ENCODE measurements at places on chromosomes 12 and 14.

DNA sequence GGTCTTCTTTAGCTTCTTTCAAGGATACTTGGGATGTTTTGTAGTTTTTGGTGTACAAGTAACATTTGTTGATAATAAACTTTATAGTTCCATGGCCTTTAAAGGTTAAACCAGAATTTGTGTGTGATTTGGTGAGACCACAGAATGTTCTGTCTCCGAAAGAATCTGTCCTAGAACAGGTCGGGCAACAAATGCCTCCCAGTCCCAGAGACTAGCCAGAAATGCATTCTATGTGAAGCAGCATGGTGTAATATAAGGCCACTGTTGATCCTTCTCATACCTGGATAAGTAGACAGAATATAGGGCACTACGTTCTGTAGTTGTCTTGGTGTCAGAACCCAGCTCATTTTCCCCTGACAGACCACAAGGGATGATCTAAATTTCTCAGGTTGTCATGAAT lies 10.0 kb downstream of the STYK1 start:
- peak; percentile 8 for DNase-seq

- DNase-seq, result no peak
Observed at GRCh38 chr12:8985213-8985754, 4.1 kb upstream of the KLRG1 start.

GRCh38 chr14:46571970-46572369 lies 79.6 kb downstream of the RPL10L start:
- peak; percentile 36 for DNase-seq

GRCh38 chr14:97920201-97920600 lies 1123.0 kb downstream of the VRK1 start:
- no peak for DNase-seq

GRCh38 chr14:104157016-104157928 lies 18.9 kb downstream of the KIF26A start:
- peak; percentile 23 for DNase-seq

GRCh38 chr12:55996715-55997534 lies at the start of gene SUOX:
SUOX (plus strand) TSS chr12:55997276; CDS start chr12:56002222, 4,946 bp downstream.
- DNase-seq, result peak; percentile 97

DNA sequence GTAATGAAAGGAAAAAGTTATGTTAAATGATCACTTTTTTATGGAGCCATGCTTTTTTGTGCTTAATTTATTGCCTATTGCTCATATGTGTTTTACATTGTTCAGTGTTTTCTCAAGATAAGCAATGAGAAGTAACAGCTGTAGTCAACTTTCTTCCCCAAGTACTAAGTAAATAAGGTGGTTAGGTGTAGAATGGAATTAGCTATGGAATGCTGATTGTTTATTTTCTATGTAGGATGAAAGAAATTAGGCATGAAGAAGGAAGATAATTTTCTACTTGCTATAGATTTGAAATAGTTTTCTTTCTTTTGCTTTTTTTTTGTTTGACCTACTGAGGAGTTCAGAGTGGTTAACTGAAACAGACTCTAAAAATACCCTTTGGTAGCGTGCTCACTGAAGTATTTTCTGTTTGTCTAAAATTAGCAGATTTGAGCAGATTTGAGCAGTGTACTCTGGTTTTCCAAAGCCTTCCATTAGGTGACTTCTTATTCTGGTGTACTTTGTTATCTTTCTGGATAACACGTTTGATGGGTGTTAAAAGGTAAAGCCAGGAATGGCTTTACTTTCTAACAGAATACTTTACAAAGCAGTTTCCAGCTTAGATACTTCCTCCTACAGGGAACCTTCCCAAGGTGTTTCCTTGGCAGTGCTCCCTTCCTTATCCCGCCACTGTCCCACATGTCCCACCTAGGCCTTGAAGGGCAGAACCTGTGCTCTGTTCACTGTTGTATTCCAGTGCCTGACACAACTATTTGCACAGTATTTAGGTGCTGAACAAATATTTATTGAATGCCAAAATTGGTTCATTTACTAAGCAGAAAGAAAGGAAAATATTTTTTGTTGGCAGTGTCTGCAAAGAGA lies 56.0 kb downstream of the RASSF3 start:
- DNase-seq, result peak; percentile 64

DNA sequence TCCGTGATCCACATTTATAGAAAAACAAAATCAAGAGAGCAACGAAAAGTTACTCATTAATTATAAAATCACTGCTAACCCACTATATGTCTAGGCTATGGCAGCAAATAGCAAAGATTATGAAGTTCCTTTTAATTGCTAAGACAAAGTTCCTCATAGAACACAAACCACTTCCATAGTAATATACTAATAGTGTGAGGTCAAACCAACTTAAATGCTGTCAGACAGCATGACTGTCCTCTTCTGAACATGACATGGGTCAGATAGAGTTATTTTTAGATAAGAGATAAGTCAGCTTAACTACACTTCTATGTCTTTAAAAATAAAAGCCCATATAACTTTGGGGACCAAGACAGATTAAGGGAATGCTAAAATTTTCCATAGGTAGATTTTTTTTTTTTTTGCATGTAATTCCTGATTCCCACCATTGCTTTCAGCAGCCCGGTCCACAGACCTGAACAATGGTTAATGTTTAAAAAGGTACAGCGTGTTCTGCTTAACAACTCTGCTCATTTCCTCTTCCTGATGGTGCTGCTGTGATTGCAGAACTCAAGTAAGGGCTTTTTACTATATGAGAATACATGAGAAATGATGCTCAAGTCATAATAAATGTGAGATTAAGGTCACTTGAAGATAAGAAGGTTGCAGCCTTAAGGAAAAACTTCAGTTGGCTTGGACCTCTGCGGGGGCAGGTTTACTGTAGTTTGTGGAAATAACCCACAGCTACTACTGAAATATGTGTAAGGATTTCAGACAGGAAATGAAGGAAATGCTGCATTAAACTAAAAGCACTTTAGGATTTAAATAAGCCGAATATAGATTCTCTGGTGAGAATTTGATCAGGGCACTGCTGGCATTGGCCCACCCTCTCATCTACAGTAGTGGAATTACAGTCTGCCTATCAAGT lies 37.7 kb upstream of the DUSP6 start:
- peak; percentile 55 for DNase-seq

- no peak for DNase-seq
Observed at GRCh38 chr12:54959291-54960018, 25.1 kb downstream of the TESPA1 start.

DNA sequence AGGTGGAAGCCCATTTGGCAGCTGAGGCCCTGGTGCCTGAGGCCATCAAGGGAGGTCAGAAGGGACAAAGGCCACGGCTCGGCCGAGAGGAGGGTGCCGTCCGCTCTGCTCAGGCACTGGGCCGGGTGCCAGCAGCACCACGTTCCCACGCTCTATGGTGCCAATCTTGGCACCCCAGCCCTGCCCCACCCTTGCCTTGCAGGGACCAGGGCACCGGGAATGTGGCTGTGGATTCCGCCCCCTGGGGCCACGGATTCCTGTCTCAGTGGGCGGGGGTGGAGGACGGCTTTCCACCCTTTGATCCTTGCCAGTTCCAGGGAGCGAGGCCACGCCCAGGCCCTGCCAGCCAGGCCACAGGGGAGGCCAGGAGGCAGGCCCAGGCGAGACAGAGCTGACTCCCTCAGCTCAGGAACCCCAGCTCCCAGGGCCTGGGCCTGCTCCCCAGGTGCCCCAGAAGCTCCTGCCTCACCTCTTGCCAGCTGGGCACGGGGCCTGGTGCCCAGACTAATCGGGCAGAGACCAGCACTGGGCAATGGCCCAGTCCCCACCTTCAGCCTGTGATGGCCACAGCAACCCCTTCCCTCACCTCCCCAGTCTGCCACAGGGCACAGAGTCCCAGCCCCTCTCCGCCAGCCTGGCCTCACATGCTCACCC lies 26.4 kb upstream of the GPR132 start:
- peak; percentile 84 for DNase-seq

DNA sequence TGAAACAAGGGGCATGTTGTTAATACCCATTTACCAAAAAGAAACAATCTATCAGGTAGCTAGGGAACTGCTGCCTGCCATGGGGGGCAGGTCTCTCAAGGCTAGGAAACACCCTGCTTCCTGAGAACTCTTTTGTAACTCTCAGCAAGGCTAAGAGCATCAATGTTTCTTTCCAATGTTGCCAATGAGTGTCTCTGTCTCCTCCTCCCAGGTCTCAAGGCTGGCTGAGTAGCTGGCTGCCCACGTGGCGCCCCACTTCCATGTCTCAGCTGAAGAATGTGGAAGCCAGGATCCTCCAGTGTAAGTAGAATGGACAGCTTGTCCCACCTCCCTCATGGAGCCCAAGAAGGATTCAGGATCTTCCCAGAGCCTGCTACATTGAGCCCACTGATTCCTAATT lies 3.4 kb downstream of the ABHD4 start:
- no peak for DNase-seq

DNA sequence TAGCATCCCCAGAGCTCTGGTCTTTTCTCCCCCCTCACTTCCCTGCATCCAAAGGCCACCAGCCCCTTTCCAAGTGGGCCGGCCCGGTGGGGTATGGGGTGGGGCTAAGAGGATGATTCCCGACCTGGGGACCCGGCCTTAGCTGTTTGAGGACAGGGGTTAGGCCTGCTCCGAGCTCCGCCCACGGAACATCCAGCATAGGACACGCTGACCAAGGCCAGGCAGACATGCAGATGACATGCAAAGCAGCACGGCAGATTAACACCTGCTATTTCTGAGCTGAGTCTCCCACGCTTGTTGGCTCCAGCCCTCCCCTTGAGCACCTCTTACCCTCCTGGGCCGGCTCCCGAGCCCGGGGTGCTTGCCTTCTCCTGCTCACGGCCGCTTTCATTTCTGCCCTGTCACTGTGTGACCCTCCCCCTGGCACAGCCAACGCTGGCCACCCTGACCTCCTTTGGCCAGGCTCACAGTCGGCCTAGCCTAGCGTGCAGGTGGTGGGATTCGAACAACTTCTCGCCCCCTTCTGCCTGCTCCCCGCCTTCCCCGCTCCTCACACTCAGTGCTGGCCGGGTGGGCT lies 40.2 kb downstream of the TEAD4 start:
- no peak for DNase-seq

DNA sequence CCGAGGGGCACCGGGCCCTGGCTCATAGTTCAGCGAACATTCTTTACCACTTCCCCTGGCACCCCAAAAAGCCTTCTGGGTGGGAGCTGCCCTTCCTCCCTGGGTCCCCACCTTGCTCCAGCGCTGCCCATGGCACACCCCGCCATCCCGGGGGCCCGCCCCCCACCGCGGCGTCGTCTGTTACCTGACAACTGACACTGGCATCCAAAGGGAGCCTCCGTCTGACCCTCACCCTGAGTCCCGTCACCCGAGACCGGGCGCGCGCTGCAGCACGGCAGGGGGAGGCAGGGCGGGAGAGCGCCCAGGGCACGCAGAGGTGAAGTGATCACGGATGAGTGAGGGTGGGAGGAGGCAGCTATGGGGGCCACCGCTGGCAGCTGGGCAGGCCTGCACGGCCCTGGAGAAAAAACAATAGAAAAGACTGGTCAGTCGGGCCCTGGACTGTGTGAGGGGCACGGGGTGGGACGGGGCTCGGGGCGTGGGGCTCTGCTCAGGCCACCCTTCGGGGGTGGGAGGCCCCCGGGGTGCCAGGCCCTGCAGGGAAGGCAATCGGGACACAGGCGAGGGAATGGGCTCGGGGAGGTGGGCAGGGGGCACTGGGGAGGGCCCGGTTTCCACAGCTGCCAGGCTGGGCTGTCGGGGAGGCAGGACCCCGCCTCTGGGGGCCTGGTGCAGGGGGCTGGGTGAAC lies 40.7 kb downstream of the BCL11B start:
- DNase-seq, result no peak

DNA sequence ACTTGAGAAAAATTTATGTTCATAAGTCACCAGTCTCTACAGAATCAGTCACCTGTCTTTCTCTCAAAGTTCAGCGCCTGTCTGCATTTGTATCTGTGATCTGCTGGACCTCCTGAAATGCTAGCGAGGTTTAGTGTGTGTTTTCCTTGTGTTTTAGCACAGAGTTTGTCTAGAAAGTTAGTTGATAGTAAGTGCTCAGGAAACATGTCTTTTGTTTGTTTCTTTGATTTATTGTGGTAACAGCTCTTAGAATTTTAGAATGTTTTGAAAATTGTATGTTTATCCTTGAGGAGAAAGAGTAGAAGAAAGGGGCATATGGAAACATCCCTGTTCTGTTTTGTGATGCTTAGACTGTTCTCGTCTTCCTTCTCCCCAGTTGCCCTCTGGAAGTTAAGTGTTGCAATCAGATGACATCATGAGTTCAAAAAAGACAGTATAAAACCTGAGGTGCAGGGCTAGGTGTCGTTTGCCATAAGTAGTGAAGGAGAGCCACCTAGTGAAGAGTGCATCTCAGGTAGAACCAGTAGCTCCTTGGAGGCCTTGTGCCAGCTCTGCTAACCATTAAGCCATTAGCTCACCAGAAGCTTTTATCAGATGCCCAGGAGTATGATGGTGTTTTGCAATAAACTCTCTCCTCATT lies 44.8 kb downstream of the FBXW8 start:
- peak; percentile 52 for DNase-seq

DNA sequence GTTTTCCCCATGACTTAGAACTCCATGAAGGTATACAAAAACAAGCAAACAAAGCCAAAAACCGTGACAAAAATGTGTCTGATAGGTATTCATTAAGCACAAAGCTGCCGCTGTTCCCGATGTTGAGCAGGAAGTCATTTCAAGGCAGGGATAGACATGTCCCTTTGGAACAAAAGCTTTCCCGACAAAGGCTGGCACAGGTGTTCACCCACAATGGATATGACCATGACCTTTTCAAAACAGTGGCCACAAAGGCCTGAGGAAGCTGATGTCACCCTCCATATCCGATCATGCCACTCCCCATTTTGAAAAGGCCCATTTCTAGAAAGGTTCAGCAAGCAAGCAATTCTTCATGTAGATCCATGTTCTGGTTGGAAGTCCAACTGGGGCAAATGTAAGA lies 279.1 kb downstream of the BTG1 start:
- DNase-seq, result no peak

DNA sequence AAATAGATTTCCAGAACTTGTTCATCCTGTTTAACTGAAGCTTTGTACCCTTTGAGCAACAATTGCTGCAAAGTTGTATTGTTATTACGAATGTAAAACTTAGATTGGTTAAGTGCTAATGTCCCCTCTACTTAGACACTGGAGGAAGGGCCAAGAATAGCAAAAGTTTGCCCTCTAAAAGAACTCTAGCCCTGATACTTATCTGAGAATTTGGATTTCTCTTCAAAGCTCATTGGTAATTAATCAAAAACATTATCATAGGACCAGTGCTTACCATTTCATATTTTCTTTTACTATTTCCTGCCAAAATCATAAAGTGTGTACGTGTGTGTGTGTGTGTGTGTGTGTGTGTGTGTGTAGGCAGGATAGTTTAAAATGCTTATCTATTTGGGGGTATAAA lies 58.2 kb downstream of the LMNTD1 start:
- no peak for DNase-seq

GRCh38 chr12:12976366-12976765 lies 23.7 kb downstream of the HEBP1 start:
- no peak for DNase-seq

Data from HT-29 (cell line).